Activated T-cell treated with anti-CD3 and anti-CD28 coated beads for 24 hours (primary cell): ENCODE measurements at places on chromosomes 1 and 21.

- DNase-seq: no peak
These were observed 1.1 kb upstream of the GUCA2A start for GRCh38 chr1:42165511-42166210.

DNA sequence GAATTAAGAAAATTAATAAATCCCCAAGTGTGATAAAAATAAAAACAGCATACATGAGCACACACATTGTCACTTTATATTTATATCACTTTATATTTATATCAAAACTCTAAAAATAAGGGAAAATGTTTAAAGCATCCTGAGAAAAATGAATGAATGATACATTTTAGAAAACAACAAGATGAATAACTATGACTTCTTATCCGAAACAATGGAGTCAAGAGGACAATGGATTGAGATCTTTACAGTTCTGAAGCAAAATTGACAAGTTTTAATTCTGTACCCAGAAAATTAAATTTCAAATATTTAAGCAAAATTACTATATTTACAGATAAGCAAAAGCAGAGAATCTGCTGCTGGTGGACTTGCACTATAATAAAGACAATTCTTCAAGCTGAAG is 512.6 kb downstream of the MRPL39 start:
- no peak for DNase-seq

DNA sequence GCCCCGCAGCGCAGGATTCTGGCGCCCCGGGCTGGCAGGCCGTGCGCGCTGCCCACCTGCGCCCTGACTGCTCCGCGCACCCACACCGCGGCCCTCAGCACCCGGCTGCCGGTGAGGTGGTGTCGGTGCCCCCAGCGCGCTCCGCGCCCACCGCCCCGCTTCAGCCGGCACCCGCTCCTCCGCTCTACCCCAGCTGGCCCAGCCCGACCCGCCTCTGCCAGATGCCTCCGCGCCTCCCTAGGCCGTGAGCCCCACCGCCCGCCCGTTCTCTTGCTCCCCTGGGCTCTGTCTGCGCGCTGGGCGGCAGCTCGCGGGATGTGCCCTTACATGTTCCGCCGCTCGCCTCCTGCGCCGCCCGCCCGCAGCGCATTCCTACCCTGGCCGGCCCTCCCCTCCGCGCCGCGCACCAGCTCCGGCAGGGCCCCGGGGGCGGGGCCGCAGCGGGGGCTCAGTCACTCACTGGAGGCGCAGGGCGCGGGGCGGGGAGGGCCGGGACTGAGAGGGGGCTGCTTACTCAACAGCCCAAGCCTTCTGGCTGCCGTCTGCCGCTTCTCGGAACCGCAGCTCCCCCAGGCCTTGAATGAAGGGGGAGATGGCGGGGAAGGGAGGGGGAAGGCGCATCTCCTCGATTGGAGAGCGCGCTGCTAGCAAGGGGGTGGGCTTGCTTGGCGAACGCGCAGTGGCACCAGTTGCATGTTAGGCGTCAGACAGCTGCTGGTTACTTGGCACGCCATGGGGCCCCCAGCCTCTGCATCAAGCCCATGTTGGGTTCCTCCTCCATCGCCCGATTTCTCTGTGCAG is at the start of gene PHLDA3:
PHLDA3 (minus strand) TSS at position 345 of the 801 bp plus-strand sequence. CDS start 402 bp downstream, outside the sequence.
- no peak for DNase-seq

DNA sequence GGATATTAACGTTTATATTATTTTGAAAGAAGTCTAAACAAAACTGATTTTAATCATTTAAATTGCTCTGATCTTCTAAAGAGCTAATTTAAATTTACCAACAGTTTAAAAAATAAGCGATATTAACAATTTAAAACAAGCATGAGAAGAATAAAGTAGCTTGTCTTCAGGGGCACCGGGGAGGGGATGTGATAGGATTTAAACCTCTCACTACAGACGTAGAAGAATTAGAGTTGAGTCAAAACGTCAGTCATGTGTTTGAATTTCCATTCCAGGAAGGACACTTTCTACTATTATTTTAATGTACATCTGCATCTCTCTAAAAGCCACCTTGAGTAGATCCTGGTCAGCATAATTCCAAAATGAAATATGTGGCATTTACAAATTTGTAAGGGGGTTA is 58.2 kb upstream of the TPTE start:
- no peak for DNase-seq

GRCh38 chr1:79657951-79658658 is 651.6 kb upstream of the ADGRL4 start:
- DNase-seq: no peak
